ENCODE measurements at places on chromosomes 7 and 10.

DNA sequence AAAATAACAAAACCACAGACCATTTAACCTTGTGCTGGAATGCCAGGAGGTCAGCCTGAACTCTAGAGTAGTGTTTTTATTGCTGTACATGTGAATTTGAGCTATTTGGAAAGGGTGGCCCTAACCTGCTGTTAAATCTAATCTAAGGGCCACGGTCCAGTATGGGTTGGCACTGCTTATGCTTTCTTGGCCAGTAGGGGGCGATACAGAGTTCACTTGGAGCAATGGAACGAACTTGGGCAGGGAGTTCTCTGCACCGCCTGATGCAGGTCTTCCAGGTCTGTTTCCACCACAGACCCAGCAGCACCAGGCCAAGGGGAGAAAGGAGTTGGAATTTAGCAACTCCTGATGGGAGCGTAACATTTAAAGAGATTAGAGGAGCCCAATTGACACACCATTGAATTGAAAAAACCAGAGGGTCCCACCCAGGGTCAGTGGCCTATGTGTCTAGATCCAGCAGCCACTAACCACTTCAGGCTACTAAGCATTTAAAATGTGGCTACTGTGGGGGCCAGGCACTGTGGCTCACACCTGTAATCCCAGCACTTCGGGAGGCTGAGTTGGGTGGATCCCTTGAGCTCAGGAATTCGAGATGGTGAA, 75.7 kb upstream of the EFCAB10 start:
- DNase-seq: no peak

DNA sequence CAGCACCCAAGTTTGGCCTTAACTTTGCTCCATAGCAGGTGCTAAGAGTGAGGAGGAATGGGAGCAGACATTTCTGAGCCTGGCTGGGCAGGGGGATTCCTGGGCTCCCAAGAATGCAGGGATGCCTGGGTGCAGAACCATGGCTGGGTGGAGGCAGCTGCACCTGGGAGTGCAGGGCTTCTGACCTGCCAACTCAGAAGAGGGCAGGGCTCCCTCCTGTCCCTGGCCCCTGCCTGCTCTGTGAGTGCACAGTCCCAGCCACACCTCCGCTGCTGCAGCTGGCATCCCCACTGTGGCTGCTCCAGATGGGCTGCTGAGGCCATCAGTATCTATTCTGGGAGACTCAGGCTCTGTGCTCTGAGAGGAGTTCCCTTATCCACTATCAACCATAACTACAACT, 747.4 kb upstream of the VSTM2A start:
- no peak for DNase-seq

- DNase-seq: peak; percentile 68
Observed at GRCh38 chr10:71888623-71889387, 37.8 kb upstream of the PSAP start.

- no peak for DNase-seq
Observed at GRCh38 chr7:41994746-41995110, 242.3 kb downstream of the GLI3 start.

Measured in G401 (cell line).